Naive thymus-derived CD8-positive, alpha-beta T cell (primary cell): ENCODE measurements at places on chromosomes 7 and 10. TPM values are rescaled to one million over a fixed set of nuclear protein-coding genes. Genes with fewer than 3 reads are reported as not detected.
A peak's percentile ranks its signal among the peaks of the same experiment; 100 is the strongest.

DNA sequence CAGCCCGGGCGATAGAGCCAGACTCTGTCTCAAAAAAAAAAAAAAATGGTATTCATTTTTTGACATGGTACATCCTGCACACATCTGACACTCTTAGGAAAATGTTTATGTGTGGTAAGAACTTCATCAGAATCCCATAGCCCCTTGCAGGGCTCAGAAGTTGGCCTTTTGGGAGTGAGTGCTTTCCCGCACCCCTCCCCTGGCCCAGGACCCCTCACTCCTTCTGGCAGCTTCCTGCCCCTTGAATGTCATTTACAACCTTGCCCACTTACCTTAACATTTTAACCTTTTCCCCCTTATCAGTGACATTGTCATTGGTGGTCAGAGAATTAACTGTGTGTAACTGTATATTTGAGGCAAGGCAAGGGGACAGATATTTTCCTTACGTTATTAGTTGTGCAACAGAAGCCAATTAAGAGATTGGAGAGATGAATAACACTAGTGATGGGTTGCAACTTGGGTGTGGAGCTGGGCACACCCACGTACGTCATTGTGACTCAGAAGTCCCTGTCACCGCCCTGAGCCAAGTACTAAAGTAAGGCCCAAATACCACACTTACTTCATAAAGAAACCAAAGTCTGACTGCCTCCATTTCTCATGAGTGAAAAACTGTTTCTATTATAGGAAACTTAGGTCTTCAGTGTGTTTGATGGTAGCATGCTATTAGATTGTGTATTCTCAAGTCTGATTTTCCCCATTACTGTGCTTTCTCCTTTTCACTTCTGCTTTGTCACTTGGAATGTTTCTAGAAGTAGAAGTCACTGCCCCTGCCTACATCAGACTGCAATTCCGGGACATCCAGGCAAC is 31.6 kb downstream of the OGDH start:
- DNase-seq: peak; percentile 76

- no peak for DNase-seq
These were observed 3.3 kb upstream of the THSD7A start for GRCh38 chr7:11835260-11835659.

CNNM1 gene
- polyA plus RNA-seq: not detected

- DNase-seq: no peak
These were observed 114.4 kb upstream of the AOAH start for GRCh38 chr7:36838616-36839225.

STEAP1 gene
- polyA plus RNA-seq: not detected

BTBD16 gene
- polyA plus RNA-seq: not detected

- DNase-seq: no peak
These were observed 183.6 kb downstream of the PFKFB3 start for GRCh38 chr10:6386346-6386745.

GRCh38 chr10:44567471-44567870 is 182.6 kb upstream of the CXCL12 start:
- DNase-seq: no peak

RNF133 gene
- polyA plus RNA-seq: not detected

GRCh38 chr10:4482659-4483058 is 343.3 kb upstream of the AKR1E2 start:
- DNase-seq: no peak

GRCh38 chr10:3229815-3230214 is 57.2 kb upstream of the PITRM1 start:
- no peak for DNase-seq

DNA sequence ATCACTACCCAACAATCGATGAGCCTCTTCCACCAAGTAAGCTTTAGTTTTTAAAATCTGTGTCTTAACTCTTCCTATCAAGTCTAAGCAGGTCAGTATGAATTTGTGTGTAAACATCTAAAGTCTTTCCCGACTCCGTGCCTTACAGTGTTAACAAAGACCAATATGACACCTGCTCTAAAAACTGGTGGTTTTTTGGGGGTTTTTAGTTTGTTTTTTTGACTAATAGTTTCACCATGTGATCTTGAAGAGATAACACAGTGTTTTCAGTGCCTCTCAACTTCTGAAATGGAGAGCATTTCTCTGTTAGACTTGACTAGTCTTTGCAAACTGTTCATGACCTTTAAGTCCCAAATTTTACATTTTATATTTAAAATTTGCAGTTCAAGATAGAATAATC is 132.0 kb upstream of the STK17A start:
- DNase-seq: no peak

DNA sequence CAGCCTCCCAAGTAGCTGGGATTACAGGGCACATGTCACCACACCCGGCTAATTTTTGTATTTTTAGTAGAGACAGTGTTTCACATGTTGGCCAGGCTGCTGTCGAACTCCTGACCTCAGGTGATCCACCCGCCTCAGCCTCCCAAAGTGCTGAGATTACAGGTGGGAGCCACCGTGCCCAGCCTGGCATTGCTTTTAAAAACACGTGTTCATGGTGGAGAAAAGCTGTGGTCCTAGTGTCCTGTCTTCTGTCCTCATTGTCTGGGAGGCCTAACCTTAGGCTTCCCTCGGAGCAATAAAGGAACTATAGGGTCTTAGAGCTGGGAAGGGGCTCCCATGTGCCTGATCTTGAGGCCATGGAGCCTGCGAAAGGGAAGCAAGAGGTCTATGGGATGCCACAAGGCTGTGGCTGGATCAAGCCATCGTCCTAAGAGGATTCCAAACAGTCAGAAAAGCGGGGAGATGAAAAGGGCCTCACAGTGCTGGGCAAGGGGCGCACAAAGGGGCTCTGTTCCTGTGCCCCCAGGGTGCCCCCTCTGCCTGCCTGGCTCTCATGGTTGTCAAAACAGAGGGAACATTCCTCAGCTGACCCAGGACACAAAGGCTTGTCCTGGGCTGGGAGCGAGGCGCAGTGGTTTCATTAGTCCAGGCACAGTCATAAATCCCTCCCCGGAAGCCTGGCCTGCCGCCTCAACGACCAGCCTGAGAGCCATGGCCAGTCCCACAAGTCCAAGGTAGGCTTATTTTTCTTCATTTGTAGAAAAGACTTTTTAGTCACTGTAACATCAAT is 106.6 kb upstream of the TNS3 start:
- DNase-seq: no peak

DNA sequence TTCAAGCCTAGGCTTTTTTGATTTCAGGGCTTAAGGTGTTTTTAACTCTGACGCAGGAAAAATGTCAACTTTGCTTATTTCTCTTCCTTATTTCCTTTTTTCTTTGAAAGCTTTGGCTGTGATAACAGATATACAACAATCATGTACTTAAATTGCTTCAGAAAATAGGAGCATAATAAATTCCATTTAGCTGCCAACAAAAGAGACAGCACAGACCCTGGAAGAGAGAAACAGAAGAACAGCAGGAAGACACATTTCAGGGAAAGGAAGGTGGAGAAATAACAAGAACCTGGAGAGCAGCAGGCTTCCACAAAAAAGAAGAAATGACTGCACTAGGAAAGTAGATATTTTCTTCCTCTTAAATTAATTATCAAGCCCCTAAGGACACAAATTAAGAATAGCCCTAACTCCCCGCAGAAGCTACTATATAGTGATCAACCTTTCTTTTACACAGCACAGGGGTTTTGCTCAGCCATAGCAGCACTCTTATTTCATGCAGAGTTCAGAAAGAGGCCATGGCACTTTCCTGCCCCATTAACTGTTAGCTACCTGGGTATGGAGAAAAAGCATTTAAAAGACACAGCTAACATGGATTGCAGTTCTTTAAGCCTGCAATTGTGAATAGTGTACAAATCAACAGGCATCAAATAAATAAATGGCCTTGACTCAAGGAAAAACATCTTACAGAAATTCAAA is 61.5 kb downstream of the IQUB start:
- no peak for DNase-seq

NUTM2B gene
- not detected for polyA plus RNA-seq

ZNF3 gene
- 17.4 TPM for polyA plus RNA-seq

- no peak for DNase-seq
These were observed 128.7 kb upstream of the RHEB start for GRCh38 chr7:151648429-151648828.

PHYHIPL gene
- not detected for polyA plus RNA-seq

- DNase-seq: no peak
These were observed 30.1 kb downstream of the SEMA3D start for GRCh38 chr7:85156661-85157208.

DNA sequence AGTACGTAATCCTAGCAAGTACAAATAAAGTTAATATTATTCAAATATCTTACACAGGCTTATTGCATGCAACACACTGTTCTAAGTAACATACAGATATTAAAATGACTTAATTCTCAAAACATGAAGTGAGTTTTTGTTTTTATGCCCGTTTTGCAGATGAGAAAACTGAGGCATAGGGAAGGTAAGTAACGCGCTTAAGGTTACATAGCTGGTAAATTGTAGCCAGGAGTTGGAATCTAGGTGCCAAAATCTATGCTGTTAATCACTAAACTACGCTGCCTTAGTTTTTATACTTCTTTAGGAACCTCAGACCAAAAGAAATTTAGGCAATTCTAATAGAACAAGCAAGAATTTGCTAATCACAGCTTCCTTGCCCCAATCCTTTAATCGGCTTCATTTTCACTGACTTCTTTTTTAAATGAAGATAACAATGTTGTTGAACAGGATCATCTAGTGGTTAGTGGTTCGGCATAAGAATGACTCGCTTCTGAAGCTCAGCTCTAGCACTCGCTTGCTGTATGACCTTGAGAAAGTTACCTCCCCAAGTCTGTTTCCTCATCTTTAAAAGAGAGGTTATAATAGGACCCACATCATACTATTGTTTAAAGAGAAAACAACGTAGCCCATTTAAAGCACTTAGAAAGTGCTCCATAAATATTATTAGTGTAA is 1.0 kb upstream of the LRRTM3 start:
- no peak for DNase-seq

PRKG1 gene
- polyA plus RNA-seq: not detected

FEZF1 gene
- not detected for polyA plus RNA-seq

DNA sequence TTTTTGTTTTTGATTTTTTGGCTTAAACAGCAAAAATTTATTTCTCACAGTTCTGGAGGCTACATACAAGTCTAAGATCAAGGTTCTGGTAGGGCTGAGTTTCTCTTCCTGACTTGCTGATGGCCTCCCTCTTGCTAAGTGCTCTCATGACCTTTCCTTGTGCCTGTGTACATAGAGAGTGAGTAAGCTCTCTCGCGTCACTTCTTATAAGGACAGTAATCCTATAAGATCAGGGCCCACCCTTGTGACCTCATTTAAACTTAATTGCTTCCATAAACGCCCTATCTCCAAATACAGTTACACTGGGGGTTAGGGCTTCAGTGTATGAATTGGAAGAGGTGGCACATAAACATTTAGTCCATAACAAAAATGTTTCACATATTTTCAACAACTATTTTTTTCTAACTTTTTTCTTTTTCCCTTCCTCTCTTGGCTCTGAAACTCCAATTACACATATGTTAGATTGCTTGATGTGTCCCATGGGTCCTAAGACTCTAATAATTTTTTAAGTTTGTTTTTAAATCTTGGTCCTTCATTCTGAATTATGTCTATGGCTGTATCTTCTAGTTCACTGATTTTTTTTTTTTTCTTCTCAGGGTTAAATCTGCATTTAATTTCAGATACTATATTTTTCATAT is 149.8 kb downstream of the HBP1 start:
- no peak for DNase-seq

CLEC5A gene
- polyA plus RNA-seq: not detected

DNA sequence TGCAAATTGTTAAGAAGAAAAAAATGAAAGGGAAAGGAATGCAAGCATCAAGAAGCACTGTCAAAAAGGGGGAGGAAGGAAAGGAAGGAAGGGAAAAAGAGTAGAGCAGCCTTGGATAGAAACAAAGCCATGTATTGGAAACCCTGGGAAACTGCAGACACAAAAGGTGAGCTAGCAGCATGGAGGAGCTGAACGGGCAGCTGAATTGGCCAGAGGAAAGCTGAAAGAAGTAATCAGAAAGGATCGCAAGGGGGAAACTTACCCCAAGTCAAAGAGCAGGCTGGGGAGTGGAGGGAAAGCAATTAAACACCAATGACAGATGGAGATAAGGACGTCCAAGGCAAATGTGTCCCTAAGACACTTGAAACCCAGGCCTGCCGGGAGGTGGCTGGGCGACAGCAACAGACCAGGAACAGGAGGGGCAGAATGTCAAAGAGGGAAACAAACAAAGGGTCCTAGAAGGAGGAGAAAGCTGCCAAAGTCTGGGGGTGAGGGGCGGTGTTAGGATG is 93.8 kb upstream of the SVIL start:
- DNase-seq: no peak

VPS37D gene
- 0.14 TPM for polyA plus RNA-seq

TMEM178B gene
- not detected for polyA plus RNA-seq

DNA sequence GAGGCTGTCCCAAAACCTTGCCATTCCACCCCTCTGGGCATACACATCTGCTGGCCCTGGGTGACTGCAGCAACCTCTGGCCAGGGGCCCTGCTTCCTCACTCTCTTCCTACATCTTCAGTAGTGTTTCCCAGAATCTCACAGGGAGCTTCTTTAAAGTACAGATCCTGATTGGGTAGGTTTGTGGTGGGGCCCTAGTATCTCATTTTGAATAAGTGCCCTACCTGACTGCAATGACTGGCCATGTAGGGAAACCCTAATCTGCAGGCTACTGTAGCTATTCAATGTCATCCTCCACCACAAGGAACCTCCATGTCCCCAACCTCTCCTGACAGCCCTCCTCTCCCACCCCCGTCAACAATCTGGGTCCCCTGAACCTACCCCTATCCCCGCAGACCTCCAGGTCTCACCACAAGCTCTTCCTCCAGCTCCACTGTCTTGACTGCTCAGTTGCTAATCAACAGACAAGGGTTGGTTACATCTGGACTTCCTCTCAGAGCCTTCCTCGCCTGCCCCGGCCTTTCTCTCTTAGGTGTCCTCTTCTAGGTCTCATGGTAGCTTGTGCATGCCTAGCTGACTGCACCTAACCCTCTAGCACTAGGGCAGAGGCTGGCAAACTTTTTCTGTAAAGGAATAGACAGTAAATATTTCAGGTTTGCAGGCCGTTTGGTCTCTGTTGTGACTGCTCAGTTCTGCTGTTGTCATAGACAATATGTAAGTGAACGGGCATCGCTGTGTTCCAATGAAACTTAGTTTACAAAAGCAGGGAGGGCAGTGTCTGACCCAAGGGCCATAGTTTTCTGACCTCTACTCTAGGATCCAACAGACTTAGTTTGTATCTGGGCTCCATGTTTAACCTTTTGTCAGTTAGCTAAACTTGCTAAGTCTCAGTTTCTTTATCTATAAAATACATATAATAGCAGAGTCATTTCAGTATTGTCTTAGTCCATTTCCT is 121.1 kb downstream of the AOAH start:
- no peak for DNase-seq

DNA sequence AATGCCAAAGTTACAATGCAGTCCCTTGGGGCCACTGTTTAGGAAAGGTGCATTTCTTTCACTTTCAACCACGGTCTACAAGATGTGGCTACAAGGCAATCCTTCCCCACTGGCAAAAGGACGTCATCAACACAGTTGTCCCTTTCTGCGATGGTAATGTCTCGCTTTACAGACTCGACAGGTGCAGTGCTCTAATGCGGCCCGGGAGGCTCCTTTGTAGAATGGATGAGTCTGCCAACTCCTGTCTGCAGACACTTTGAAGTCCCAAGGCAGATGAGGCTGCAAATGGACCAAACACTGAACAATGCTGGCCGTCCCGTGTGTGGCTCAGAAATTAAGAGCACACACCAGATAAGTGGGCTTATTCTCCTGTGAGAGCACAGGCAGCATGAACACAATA is 133.7 kb downstream of the PIP4K2A start:
- DNase-seq: no peak

GRCh38 chr7:37732253-37732652 is 48.7 kb downstream of the GPR141 start:
- DNase-seq: no peak

GRCh38 chr7:41943094-41943577 is 240.2 kb upstream of the INHBA start:
- DNase-seq: peak; percentile 75

GRCh38 chr10:3757638-3758490 is 27.1 kb downstream of the KLF6 start:
- DNase-seq: no peak
